ENCODE measurements at places on chromosomes 3 and 15.
A peak's percentile ranks its signal among the peaks of the same experiment; 100 is the strongest.

- no peak for DNase-seq
Measured at GRCh38 chr3:128521715-128522114, 28.7 kb upstream of the GATA2 start.

GRCh38 chr3:24522146-24522579 is 27.5 kb upstream of the THRB start:
- no peak for DNase-seq

- DNase-seq = no peak
Measured at GRCh38 chr15:95565690-95566089, 764.8 kb upstream of the NR2F2 start.

- DNase-seq = no peak
Measured at GRCh38 chr3:152436707-152437590, 168.2 kb downstream of the MBNL1 start.

GRCh38 chr15:95449230-95449628 is 881.3 kb upstream of the NR2F2 start:
- no peak for DNase-seq

DNA sequence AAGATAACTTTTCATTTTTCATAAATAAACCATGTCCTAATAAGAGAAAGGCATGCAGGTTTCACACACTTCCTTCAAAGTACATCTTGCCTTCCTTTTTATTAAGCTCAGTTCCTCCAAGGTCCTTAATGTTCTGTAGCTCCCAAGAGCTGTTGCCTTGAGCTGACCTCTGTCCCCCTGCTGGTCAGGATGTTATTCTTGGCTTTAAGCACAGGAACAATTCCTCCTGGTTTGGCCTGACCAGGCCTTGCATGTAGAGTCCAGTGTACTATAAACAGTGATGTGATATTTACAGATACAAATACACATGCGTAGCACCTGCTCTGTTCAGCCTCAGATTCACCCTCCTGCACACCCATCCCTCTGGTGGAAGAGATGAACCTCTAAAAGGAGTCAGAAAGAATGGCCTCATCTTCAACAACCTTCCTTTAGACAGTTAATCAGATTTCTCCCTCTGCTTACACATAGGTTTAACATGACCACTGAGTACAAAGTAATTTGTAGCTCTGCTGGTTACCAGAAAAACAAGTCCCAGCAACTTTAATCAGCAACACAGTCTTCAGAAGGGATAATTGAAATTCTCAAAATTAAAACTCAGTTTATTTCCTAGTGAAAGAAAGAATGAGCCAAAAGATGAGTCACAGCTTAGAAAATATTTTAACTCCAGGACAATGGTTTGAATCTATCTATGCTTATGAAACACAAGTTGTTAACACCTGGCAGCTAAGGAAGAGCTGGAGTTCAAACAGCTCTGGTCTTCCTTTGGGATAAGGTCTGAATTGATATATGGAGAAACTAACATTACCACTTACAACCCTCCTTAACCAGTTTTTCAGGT is 46.5 kb downstream of the PTPN9 start:
- no peak for DNase-seq

DNA sequence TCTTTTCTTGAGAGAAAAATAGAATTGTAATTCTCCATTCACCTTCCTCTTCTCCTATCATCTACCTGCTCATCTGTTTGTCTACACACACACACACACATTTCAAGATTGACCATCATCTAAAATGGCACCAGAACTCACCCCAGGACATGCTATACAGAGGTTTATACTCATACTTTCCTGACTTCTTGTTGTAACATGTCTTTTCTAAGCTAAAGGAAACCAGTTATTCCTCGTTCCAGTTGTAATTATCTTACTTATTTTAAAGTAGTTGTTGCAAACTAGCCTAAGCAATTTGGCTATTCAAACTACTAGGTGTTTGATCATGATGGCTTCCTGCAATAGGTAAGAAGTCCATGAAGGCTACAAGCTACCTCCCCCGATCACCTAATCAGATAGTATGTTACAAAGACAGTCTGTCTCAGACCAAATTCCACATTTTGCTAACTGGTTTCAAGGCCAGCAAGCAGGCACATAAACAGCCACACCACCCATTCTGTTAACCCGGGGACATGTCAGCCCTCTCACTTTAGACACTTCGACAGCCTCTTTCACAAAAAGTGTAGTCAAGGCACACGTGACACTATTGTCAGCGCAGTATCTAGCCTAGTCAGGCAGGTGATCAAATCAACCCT is 189.7 kb downstream of the SHQ1 start:
- DNase-seq = no peak

DNA sequence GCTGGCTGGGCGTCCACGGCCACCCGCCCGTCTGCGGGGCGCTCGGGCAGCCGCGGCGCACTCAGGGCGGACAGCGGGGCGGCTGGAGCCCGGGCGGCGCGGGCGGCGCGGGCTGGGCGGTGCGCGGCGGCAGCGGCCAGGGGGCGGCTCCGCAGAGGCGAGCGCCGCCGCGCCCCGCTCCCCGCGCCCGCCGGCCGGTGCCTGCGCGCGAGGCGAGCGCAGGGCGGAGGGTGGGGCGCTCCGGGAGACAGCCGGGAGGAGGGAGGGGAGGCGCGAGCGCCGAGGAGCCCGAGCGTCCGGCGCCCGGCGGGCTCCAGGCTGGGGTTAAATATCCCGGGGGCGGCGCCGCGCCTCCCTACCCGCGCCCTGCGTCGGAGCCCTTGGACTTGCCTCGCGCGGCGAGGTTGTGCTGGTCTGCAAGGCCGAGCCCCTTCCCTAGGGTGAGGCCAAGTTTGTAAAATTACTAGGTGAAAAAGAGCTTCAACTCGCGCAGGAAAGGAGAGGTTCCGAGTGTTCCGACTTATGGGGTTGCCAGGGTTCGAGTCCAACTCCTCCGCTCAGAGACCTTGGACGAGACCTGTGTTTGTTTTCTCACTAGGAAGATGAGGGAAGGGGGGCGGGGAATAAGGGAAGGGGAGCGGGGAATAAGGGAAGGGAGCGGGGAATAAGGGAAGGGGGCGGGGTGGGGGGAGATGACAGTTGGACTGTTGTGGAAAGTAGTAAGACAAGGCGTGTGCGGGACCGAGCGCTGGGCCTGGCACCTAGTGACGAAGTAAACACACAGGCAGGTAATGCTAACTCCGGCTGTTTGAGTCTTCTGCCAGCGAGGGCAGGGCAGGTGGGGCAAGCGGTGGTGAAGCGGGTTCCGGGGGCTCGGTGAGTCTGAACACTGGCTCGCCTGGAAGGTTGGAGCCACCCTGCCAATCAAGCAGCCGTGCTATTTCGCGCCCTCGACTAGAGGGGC is at the start of gene TNFAIP8L3:
Gene TNFAIP8L3, minus strand, starts transcription at position 301 of the 964 bp plus-strand sequence. CDS start 311 bp downstream, outside the sequence.
- DNase-seq = no peak

DNA sequence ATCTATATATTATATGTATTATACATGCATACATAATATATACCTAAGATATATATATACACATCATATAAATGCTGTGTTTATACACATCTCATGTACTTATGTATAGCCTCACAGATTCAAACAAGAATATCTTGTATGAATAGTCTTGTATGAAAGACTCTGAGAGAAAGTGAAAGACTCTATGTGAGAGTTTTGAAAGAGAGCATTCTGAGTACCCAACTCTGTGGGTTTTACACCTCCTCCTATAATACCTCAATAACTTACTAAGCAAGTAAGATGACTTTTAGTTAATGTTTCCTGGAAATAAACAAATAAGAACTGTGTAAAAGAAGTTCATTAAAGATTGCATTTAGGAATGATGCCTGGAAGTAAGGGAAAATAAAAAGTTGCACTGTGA is 108.1 kb upstream of the GMNC start:
- DNase-seq = no peak

GRCh38 chr3:169966951-169967915 is 626 bp downstream of the SEC62 start:
- DNase-seq = peak; percentile 70
